Cortex of kidney (tissue), 1 donor: ENCODE measurements at places on chromosomes 2 and 18.

DNA sequence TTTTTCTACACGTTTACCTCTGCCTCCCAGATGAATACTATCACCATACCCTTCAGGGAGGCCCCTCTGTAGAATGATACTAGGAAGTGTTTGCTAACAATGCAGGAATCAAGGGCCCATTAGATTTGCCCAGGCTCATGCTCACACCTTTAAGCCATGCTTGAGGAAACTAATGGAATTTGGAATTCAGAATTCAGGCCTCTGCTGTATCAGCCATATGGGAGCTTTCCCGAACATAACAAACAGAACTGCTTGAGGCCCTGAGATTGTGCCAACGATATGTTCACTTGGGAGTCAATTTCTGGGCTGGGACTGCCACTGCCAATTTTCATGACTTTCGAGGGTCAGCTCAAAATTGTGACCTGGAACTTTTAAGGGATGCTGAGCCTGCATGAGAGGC lies 282.5 kb downstream of the CLIP4 start:
- DNase-seq, result no peak

DNA sequence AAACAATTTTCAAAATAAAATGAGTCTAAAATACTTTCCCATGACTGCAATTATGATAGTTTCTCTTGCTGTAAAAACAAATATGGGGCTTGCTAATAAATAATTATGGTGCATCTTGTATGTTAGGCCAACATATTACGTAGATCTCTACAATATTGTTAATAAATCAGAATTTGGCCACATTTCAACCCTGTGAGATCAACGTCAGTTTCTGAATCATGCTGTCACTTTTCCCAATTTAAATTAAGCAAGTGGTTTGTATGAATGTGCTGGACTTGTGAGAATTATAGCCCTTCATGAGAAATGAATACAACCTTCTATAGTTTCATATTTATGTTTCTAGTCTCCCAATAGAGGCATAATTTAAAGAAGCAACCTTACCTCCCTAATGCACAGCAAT lies 808.9 kb downstream of the SUCLG1 start:
- no peak for DNase-seq

DNA sequence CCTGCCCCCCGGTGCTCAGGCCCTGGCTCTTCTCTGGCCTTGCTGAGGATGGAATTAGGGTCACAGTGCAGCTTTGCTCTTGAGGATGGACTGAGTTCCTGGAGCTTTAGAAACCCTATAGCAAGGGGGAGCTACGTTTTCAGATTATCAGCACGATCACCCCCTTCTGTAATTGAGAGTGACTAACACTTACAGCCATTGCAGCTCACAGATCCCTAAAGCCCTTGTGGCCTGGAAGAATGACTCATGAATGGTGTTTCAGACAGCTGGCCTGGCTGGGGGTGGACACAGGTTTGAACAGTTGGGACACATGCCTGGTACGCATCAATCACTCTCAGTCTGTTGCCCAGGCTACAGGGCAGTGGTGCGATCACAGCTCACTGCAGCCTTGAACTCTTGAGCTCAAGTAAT lies 79.7 kb upstream of the IGFBP5 start:
- DNase-seq, result no peak

GRCh38 chr18:9184998-9185613 lies 48.5 kb downstream of the ANKRD12 start:
- DNase-seq, result no peak

GRCh38 chr2:182368446-182368845 lies 58.4 kb downstream of the PDE1A start:
- no peak for DNase-seq

DNA sequence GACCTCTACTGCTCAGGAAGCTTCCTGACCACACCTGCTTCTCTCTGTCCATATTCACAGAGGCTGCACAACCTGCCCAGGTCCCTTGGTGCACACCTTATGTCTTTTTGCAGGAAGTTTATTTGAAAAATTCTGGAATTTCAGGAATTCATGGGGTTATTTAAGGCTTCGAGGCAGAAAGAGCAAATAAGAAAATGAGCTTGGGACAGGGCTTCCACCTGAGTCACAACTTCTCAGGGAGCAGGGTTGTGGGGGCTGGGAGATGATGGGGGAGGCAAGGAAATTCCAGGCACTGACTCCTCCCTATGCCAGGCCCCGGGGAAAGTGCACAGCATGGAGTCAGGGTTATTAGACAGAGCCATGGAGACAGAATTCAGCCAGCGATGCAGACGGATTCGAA lies 57.7 kb downstream of the INHBB start:
- DNase-seq, result no peak

- no peak for DNase-seq
Observed at GRCh38 chr2:100624536-100624935, 61.7 kb downstream of the PDCL3 start.

DNA sequence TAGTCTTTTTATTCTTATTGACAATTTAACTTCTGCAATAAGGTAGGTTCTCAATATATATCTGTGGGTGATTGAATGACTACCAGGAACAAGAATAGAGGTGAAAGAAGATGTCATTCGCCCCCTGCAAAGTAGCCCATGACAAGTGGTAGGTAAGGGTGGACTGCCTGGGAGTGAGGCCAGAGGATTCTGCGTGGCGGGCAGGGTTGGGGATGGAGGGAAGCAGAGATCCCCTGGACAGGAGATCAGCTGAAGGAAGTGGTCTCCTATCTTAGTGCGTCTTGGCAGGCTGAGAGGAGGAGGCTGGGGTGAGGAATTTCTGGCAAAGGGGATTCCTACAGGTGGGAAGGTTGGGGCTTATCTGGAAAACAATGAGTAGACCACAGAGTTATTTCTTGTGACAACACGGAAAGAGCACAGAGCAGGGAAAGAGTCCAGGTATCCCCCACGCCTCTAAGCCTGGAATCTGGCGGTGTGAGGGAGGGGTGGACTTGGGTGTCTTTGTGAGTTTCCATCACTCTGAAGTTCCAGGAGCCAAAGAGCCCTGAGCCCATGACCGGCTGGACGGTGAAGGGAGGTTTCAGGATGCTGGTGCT lies 21.5 kb upstream of the MYCN start:
- DNase-seq, result no peak

DNA sequence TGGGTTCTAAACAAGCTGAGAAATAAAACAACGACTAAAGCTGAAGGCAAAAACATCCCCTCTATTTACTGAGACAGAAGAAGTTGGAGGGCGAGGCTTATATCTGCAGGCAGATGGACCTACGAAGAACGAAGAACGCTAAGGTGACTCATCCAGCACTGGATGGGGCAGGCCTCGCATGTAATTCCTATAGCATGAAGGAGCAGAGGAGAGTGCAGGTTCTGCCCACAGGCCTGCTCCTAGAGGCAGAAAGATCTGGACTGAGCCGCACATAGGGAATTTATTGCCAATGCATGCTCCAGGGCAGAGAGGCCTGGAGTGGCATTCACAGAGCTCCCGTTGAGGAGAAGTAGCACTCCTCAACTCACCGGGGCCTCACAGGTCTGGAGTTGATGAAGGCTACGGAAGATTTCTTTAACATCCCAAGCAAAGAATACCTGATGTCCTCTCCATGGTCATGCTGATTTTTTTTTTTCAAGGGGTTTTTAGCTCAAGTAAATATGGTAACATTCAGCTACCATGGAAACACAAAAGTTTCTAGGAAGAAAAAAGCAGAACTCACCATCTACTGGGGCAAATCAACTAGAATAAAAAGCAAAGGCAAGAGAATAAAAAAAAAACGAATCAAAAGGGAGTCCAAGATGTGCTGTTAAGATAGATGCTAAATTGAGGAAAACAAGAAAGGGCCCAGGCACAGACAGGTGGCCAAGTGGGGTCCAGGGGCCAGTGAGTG lies 10.4 kb upstream of the METTL21A start:
- DNase-seq, result no peak

- no peak for DNase-seq
Observed at GRCh38 chr2:11506611-11506969, 27.3 kb upstream of the GREB1 start.

- DNase-seq, result no peak
Observed at GRCh38 chr18:1350931-1351450, 446.3 kb downstream of the ADCYAP1 start.

DNA sequence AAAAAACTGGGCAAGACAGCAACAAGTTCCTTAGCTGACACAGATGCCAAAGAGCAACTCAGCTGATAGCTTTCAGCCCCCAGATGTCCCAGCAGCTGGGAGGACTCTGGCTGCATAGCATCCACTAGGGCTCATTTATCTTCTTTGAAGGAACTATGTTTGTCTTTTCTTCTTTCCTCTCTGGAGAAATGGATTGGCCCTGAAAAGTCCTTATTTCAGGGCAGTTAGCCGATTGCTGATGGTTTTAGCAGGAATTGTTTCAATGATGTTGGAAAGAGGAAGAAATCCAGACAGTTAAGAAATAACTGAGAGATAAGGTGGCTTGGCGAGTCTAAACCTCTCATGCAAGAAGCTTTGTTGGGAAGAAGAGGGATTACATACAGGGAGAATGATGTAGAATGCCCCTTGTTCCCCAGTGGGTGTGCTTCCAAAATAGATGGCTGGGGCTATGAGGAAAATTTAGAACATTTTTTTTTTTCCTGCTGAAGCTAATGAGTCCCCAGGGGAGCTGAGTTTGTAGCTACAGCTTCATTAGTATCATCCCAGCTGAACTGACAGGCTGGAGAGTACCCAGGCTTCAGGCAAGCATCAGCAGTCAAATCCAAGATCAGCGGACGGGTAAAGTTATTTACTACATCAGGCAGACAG lies 33.6 kb upstream of the SERPINE2 start:
- no peak for DNase-seq

- DNase-seq, result no peak
Observed at GRCh38 chr2:33205693-33206434, 259.1 kb downstream of the LTBP1 start.

DNA sequence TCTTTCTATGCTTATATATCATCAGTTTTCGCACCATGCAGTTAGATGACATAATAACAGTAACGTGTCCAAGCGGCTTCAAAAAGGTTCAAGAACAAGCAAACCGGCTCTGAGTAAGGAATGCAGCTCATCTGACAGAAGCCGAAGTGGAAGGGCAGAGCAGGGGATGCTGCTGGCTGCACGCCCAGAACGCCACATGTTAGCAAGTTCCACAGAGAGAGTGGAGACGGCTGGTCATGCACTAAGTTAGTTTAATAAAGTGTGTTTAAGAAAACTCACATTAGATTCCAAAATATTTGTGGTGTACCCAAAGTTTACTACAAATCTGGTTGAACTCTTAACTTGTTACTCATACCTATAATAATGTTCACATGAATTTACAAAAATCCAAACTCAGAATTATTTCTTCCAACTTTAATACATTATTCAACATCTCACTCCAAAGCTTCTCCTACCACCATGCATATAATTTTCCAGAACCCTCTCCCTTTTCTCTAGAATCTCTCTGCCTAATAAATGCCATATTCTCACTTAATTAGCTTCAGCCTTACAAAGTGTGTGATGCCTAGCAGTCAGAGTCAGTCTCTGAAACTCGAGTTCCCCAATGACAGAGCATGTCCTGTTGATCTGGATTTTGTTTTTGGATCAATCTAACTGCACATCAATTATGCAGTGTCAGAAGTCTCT lies 170.0 kb downstream of the DNAH7 start:
- DNase-seq, result no peak

- no peak for DNase-seq
Observed at GRCh38 chr2:96109931-96110511, 6.3 kb downstream of the ADRA2B start.

- no peak for DNase-seq
Observed at GRCh38 chr2:130841741-130842365, 5.1 kb downstream of the ARHGEF4 start.

DNA sequence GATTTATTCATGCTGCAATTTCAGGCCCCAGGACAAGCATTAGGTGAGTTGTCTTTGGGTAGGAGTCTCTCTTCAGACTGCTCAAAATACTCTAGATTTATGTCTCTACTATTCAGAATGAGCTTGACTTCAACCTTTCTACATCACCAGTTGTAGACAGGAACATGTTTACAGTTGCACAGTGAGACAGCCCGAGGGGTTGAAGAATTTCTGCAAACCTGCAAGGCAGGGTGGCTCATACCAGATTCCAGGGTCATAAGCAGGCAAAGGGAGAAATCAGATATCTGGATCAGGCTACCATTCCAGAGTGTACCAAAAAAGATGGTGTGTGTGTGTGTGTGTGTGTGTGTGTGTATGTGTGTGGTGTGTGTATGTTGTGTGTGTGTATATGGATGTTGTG lies 112.4 kb downstream of the SPP2 start:
- DNase-seq, result no peak

DNA sequence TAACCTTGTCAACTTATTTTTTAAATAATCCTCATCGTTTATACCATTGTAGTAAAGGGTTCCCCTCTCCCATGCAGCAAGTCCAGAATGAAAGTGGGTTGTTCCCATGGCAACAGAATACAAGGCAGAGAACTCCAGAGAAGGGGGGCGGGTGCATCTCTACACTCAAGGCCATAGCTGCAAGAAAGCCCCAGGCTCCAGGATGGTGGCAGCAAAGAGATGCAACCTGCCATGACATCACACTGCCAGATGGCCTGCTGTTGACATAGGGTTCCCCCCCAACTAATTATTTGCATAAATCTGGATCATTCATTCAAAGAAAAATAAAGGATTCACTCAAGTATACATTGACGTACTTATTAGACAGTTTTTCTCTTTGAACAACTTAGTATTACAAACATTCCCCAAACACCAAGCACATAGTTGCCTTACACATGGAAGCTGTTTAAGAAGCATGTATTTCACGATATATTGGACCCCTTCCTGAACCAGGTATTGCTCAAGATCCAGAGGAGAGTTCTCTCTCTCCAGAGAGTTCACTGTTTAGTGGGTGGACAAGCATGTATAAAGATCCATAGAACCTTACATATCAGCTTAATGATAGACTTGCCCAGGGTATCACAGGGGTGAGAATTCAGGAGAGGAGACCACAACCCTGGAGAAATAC lies 87.4 kb upstream of the KLF7 start:
- no peak for DNase-seq

- DNase-seq, result no peak
Observed at GRCh38 chr2:200668478-200668877, 82.7 kb downstream of the AOX1 start.

DNA sequence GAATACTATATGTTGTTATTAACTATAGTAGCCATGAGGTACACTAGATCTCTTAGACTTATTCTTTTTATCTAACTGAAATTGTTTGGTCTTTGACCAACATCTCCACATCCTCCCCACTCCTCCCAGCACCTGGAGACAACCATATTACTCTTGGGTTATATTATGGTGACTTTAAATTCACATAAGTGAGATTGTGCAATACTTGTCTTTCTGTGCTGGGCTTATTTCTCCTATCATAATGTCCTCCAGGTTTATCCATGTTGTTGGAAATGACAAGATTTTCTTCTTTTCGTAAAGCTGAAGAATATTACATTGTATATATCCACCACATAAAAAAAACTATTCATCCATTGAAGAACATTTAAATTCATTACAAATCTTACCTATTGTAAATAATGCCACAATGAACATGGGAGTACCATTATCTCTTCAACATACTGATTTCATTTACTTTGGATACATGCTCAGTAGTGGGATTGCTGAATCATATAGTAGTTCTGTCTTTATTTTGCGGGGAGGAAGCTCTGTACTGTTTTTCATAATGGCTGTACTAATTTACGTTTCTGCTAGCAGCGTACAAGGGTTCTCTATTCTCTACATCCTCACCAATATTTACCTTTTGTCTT lies 159.2 kb upstream of the SCN7A start:
- DNase-seq, result no peak
